ENCODE measurements at places on chromosomes 13 and 19. TPM values are rescaled to one million over a fixed set of nuclear protein-coding genes. Genes with fewer than 3 reads are reported as not detected.
A peak's percentile ranks its signal among the peaks of the same experiment; 100 is the strongest.

DNA sequence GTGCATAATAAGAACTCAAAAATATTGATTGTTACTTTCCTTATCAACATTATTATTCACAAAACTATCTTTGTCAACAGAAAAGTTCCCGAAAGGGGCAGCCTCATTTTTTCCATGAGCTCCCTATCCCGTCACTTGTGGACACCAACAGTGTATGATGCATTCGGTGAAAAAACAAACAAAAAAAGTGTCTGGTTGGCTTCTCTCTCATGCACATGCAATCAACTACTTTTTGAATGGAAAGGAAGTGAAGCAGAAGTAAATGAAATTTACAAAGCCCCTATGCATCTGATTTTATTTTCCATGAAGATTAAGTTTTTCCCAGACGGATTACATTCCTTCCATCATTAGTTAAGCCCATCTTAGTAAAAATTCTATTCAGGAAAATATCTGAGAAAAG, 526.9 kb downstream of the RFC3 start:
- no peaks in the 10 kb centered on the region for H3K4me1 ChIP-seq
- DNase-seq = no peak

GRCh38 chr19:38862321-38863059, 12.7 kb upstream of the HNRNPL start:
- peaks cover 10% of the 10 kb centered on the region for H3K4me1 ChIP-seq
- no peaks in the 10 kb centered on the region for H3K36me3 ChIP-seq
- no peaks in the 10 kb centered on the region for H3K27me3 ChIP-seq
- peak; percentile 80 for DNase-seq
- no peak overlapping the region for H3K27ac ChIP-seq

ZNF708 gene
- total RNA-seq = 16.4 TPM

GRCh38 chr19:57648331-57649003, 15.5 kb downstream of the ZNF211 start:
- no peaks in the 10 kb centered on the region for H3K27me3 ChIP-seq
- DNase-seq = no peak
- H3K27ac ChIP-seq = no peak overlapping the region
- no peaks in the 10 kb centered on the region for H3K4me1 ChIP-seq
- no peak overlapping the region for H3K4me3 ChIP-seq

DNA sequence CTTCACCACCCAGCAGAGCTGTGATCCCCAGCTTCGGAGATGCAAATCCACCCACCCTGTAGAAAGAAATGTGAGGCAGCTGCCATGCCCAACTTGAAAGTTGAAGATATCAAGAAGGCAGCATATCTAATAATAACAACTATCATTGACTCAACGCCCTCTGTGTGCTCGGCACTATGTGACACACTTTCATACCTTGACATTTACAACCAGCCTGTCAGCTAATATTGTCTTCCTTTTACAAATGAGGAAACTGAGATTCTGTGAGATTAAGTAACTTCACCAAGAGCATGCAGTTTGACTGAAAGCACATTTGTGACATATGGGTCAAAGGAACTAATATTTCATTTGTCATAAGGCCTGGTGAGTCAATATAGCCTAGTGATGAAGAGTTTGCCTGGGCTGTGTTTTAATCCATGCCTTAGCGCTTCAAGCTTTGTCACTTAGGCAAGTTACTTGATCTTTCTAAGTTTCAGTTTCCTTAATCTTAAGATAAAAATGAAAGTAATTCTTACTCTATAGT, 137.0 kb downstream of the FLT1 start:
- no peak for DNase-seq
- no peaks in the 10 kb centered on the region for H3K27me3 ChIP-seq
- no peaks in the 10 kb centered on the region for H3K36me3 ChIP-seq
- no peaks in the 10 kb centered on the region for H3K4me1 ChIP-seq
- no peak overlapping the region for H3K4me3 ChIP-seq

DNA sequence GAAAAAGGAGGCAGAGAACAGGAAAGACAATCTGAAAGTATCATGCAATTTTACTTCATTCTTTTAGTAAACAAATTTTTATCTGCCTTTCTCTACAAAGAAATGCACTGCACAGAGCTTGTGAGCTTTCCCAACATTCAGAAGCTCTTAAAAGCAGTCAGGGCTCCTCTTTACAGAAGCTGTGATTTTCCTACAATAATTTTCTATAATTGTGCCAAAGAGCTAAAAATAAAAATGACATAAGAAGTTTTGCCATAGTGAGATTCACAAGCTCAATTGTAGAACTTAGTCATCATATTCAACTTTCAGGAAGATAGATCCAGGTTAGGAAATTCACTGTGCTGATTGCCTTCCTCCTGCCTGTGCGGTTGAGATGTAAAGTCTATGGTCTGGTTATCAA, 341.4 kb downstream of the PCDH9 start:
- H3K27ac ChIP-seq = no peak overlapping the region
- no peak for DNase-seq
- no peaks in the 10 kb centered on the region for H3K27me3 ChIP-seq
- H3K4me3 ChIP-seq = no peak overlapping the region
- no peaks in the 10 kb centered on the region for H3K4me1 ChIP-seq

- H3K4me3 ChIP-seq = no peak overlapping the region
- no peaks in the 10 kb centered on the region for H3K36me3 ChIP-seq
- no peaks in the 10 kb centered on the region for H3K27me3 ChIP-seq
- H3K27ac ChIP-seq = no peak overlapping the region
- no peak for DNase-seq
These were observed 158.1 kb downstream of the ZIC5 start for GRCh38 chr13:99813336-99814095.

- peak overlapping the region; percentile 3 for H3K27ac ChIP-seq
- DNase-seq = no peak
- H3K4me3 ChIP-seq = no peak overlapping the region
These were observed 17.5 kb downstream of the PEPD start for GRCh38 chr19:33504058-33504444.

- H3K36me3 ChIP-seq = no peaks in the 10 kb centered on the region
- DNase-seq = no peak
- H3K27me3 ChIP-seq = peaks cover 95% of the 10 kb centered on the region
These were observed 13.0 kb downstream of the ZIC2 start for GRCh38 chr13:99994638-99995020.
